ENCODE measurements at places on chromosomes 4 and X. TPM values are rescaled to one million over a fixed set of nuclear protein-coding genes. Genes with fewer than 3 reads are reported as not detected.

Gene FGF5
- 0.13 TPM for total RNA-seq

DNA sequence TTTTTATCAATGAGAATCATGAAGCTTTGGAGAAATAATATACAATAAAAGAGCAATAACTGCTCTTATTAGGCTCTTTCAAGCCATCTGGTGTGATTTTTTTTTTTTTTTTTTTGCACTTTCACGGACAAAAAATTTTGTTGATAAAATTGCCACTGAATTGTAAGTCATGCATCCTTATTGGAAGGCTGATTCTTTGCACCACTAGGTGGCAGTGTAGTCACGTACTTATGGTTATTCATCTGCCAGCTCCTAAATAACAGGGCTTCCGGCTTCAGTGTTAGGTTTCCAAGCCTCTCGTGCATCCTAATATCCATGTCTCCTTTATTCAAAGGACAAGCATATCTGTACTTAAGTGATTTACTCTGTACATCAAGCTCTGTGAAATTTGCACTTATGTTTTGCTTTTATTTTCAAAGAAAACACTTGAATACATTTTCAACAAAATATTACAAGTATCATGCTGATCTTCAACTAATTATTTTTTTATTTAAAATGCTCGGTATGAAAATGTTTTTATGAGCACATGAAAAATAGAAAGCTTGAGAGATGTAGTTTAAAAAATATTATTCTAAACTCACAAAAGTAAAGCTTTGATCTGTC is 1578.3 kb upstream of the TENM3 start:
- no peak for DNase-seq

Gene N4BP2
- total RNA-seq, result 10.5 TPM

Gene ELF4
- 18.0 TPM for total RNA-seq

DNA sequence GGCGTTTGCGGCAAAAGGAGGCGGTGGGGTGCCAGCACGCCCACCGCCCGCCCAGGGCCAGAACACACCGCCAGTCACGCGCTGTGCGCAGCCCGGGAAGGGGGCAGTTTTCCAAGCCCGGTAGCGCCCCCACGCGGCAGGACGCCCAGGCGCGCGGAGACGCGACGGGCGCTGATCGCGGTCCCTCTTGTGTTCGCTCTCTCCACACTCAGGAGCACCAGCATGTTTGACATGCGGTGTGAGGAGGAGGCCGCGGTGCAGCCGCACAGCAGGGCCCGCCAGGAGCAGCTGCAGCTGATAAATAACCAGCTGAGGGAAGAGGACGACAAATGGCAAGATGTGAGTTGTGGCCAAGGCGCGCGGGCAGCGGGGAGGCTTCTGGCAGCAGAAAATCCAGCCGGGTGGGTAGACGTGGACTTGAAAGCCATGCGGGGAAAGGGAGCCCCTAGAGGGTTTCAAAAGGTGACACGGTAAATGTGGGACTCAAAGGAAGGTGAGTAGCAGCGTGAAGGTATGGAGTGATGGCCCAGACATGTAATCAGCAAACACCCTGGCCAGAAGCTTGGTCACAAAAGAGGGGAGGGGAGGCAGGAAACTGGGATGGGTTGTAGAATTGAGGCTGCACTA is 104.1 kb downstream of the PHOX2B start:
- DNase-seq, result peak; percentile 91

DNA sequence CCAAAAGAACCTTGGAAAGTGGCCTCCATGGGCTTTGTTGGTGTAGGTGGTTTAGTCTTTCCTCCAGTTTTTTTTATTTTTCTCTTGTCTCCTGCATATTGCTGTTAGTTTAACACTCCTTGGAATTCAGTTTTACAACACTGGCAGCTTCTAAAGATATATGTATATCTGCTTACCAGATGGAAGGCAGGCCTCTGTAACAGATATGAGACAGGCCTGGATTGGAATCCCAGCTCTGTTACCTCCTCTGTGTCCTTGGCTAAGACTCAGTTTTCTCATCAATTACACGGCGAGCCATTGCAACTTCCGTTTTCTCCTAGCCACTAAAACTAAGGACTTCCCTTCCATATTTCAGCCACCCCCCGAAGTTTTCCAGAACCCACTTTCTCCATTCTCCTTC is 133.4 kb upstream of the SMAD1 start:
- no peak for DNase-seq

Gene SCML1
- total RNA-seq, result 9.9 TPM

Gene ARHGEF38
- total RNA-seq, result 41.1 TPM

DNA sequence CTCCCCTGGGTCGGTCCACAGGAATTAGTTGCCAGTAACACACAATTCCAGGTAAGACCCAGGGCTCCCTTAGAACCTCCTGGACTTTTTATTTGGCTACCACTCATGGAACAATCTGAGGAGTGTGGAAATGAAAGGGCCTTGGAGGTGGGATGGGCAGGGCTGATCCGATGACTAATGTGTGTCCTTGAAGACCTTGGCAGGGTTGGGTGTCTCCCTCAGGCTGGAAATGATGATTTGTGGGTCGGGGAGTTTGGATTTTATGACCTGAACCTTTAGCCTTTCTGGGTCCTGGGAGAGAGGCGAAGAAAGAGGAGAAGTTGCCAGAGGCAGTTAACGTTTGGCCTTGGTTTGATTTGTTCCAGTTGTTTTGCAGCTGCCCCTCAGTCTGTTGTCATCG is 425.0 kb downstream of the MID1IP1 start:
- peak; percentile 43 for DNase-seq

- no peak for DNase-seq
Measured at GRCh38 chr4:25755911-25756310, 100.3 kb downstream of the SLC34A2 start.

Gene AMTN
- total RNA-seq, result not detected

- DNase-seq, result no peak
Measured at GRCh38 chr4:36142504-36142903, 101.8 kb downstream of the ARAP2 start.

Gene LAGE3
- 10.0 TPM for total RNA-seq

GRCh38 chr4:143254491-143255226 is 69.9 kb downstream of the USP38 start:
- DNase-seq, result no peak

DNA sequence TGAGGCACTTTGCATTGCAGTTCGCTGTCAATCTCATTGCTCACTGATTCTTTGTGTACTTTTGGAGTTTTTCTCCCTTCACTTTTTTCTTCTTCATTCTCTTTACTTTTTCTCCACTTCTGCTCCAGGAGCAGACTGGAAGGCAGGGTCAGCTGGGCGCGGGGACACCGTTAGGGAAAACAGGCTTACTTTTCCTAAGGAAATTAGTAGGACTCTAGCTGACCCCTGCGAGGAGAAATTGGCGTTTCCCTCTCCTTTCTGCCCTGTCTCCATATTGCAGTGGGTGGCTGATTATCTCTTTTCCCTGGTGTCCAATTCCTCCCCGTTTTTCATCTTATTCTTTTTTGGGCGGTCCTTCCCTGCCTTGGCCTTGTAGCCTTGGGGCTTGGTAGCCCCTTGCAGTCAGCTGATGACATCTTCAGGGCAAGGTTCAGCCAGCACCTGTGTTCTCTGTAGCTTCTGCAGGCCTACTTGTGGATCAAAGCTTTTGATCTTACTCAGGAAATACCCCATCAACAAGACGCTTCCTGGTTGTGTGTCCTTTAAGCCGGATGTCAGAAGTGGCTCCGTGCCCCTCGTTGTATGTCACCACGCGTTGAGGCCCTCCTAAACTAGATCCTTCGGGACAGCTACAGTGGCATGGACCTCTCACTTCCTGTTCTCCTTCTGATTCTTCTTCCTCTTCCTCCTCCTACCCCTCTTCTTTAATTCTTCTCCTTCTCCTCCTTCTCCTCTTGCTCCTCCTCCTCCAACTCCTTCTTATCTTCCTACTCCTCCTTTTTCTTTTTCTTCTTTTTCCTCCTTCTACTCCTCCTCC is 36.1 kb downstream of the NBDY start:
- no peak for DNase-seq

All from kidney (tissue), 22 donors.